CD8-positive, alpha-beta memory T cell (primary cell): ENCODE measurements at places on chromosomes 12 and 14. TPM values are rescaled to one million over a fixed set of nuclear protein-coding genes. Genes with fewer than 3 reads are reported as not detected.

Gene FKBP11
- total RNA-seq, result 103 TPM

Gene TSPAN8
- not detected for total RNA-seq

DNA sequence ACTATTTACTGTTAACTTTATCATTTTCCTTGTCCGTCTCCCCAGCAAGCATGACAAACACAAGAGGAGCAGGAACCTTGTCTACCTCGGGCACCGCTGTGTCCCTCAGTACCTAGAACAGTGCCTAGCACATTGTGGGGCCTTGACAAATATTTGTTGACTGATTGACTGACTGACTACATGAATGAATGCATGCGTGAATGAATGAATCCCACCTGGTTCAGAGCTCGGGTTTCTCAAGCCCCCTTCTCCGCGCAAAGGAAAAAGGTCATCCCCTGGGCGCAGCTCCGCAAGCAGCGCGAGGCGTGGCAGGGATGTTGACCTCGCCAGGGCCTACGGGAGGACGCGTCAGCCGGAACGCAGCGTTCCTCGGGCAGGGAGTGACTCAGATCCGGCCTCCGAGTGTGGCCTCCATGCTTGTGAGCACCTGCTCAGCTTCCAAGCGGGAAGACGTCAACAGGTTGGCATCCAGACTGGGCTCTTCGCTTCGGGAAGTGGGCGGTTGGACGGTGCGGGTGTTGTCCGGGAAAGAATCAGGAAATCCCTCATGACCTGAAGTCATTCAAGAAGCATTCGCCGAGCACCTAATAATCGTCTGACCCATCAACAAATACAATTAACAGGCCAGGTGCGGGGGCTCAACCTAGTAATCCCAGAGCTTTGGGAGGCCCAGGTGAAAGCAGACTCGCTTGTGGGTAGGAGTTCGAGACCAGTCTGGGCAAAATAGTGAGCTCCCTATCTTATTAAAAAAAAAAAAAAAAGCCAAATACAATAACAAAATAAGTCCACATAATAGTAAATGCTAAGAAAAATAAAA, 13.9 kb upstream of the UBC start:
- no peak for DNase-seq

Gene ST8SIA1
- total RNA-seq, result 10.2 TPM

GRCh38 chr14:59969319-59969718, 49.4 kb downstream of the LRRC9 start:
- no peak for DNase-seq

Gene KRT2
- total RNA-seq, result not detected

DNA sequence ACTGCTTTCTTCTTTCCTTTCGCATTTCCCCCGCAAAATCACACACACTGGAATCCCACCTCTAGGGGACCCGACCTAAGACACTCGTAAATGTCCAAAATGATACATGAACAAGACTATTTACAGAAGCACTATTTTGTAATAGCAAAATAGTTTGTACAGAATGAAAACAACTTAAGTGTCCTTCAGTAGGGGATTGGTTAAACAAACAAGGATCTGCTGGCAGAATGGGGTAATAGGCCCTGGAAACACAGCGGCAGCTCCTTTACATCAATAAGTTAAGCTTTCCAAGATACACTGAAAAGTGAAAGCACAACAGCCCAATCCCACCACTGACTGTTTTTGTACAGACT, 48.8 kb downstream of the LTBP2 start:
- DNase-seq, result no peak

DNA sequence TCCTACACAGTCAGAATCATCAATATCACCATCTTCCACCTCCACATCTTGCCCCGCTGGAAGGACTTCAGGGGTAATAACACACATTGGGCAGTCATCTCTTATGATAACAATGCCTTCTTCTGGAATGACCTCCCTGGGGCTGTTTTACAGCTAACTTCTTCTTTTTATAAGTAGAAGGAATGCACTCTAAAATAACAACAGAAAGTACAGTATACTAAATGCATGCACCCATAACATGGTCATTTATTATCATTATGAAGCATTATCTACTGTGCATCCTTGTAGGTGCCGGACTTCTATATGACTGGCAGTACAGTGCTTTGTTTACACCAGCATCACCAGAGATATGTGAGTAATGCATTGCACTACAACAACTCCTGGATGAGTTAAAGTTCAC, 19.0 kb upstream of the NUAK1 start:
- no peak for DNase-seq

GRCh38 chr14:34614638-34615037, 15.3 kb downstream of the SNX6 start:
- DNase-seq, result no peak

Gene ATF1
- 54.0 TPM for total RNA-seq

DNA sequence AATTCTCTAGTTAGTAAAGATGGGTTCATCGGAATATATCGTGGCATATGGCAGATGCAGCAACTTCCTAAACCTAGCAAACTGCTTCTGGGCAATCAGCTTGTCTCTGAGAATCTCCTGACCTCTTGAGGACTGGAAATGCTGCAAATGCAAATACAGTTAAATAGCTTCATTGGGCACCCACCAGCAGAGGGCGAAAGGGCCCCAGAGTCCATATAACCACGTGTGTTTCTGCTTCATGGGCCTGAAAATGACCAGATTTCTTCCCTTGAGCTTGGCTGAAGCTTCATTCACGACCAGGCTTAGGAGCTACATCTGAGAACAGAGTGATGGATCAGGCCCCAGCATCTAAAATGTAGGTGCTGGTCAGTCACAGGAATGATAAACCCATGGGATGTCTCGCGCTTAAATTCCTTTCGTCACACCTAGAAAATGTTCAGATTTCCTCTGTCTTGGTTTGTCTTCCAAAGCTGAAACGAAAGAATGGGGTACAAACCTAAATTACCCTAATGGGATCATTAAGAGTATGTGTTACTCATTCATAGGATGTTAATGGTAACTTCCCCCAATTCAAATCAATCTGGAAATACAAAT, 1482.5 kb upstream of the TMEM132C start:
- DNase-seq, result peak; percentile 10

DNA sequence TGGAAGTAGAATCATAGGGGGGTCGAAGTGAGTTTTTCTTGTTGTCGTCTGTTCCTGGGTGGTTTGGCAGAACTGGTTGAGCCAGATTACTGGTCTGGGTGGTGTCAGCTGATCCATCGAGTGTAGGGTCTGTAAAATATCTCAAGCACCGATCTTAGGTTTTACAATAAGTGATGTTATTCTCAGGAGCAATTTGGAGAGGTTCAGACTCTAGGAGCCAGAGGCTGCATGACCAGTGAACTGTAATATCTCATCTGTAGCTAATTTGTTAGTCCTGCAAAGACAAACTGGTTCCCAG, 9.7 kb upstream of the SERPINA1 start:
- DNase-seq, result no peak

DNA sequence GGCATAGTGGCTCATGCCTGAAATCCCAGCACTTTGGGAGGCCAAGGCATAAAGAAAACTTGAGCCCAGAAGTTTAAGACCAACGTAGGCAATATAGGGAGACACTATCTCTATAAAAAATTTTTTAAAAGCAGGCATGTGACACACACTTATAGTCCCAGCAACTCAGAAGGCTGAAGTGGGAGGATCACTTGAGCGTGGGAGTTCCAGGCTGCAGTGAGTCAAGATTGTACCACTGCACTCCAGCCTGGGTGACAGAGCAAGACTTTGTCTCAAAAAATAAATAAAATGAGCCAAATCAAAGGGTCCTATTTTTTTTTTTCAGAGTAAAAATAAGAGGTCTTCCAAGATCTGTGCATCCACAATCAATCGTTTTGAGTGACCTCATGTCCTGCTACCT, 237.6 kb downstream of the SLC16A7 start:
- no peak for DNase-seq

DNA sequence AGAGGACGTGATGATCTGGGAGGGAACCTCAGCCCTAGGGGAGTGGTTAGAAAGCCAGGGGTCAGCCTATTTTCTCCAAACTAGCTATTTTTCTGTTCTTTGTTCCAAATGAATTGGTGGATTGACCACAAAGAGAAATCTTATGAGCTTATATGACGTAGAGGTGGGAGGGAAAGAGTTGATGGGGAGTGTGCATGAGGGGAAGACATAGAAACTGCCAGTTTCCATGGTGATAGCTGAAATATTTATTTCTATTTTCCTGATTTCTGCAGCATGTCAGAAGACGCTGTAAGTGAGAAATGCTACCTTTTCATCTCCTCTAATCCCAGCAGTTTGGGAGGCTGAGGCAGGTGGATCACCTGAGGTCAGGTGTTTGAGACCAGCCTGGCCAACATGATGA, 51.4 kb upstream of the CISTR start:
- no peak for DNase-seq

DNA sequence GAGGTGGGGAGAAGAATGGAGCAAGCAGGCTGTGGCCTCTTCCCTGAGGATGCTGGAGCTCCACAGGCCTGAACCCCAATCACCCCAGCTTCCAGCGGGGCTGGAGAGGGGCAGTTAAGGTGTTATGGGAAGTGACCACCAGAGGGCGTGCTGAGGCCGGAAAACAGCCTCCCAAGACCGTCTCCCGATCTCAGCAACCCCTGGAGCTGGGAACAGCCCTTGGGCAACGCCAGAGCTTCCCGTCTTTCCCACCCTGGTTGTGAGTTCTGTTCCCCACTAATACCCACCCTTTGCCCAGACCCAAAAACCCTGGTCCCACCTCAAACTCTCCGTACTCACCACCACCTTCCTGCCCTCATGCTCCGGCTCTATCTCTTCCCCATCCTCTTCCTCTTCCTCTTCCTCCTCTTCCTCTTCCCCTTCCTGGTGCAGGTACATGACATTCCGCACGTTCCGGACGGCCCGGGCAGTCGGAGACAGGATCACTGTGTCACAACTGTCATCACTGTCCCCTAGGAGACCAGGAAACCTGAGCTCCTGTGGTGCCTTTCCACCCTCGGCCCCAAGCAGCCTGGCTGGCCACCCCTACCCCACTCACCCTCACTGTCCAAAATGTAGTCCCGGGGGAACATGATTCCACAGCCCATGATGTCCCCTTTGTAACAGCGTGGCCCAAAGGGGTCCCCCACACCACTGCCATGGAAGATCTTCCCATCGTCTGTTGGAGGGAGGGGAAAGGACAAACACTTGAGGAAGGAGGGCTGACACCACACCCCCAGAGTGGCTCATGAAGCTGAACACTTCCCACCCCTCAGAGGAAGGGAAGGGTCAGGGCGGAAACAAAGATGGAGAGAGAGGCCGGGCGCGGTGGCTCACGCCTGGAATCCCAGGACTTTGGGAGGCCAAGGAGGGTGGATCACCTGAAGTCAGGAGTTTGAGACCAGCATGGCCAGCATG, 12.9 kb downstream of the SPRYD3 start:
- DNase-seq, result peak; percentile 61

GRCh38 chr14:96622926-96623325, 120.7 kb downstream of the PAPOLA start:
- no peak for DNase-seq

DNA sequence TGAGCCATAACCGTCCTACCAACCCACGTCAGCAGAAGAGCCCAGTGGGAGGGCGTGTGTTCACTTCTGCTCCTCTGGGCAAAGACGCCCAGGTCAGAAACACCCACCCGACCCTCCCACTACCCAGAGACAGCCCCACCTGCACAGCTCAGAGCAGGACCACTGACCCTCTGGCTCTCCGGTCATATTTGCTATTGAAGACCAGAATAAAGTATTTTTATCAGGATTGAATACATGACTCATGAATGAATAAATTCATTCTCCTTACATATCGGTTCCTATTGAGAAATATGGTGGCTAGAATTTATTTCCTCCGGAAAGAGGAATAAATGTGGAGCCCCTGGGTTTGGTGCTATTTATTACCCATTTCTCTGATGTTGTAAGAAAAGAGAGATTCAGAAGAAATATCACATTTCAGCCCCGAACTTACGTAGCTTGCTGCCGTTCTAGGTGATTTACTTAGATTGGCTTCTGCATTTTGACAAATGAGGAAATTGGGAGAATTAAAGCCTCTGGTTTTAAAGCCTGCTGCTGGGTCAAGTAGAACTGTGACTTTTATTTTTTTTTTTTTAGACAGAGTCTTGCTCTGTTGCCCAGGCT, 36.4 kb upstream of the P2RX7 start:
- DNase-seq, result no peak

GRCh38 chr12:131032082-131032750, 78.5 kb downstream of the ADGRD1 start:
- DNase-seq, result no peak

DNA sequence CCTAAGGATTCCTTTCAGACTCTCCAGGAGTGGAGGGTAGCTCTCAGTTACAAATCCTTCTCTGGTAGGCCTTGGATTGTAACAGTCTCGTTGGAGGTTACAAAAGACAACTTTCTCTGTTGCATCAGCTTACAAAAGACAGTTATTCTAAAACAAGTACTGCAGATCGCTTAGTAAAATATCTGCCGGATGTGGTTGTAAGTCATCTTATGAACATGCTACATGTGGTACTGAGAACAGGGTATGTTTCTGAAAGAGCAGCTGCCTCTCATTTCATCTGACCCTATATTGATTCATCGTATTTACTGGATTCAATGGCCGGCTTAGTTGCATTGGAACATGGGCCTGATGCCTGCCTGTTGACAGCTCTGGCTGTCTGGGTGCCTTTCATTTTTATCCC, 157.4 kb downstream of the PTCSC3 start:
- no peak for DNase-seq

Gene B4GALNT1
- 4.1 TPM for total RNA-seq

- DNase-seq, result no peak
Measured at GRCh38 chr14:77220246-77221017, 38.8 kb downstream of the TMEM63C start.

Gene OTX2
- not detected for total RNA-seq

- no peak for DNase-seq
Measured at GRCh38 chr12:20314328-20314727, 54.0 kb upstream of the PDE3A start.

- no peak for DNase-seq
Measured at GRCh38 chr12:12997156-12997555, 2.9 kb downstream of the HEBP1 start.

GRCh38 chr14:60134702-60135101, 30.5 kb downstream of the DHRS7 start:
- no peak for DNase-seq

DNA sequence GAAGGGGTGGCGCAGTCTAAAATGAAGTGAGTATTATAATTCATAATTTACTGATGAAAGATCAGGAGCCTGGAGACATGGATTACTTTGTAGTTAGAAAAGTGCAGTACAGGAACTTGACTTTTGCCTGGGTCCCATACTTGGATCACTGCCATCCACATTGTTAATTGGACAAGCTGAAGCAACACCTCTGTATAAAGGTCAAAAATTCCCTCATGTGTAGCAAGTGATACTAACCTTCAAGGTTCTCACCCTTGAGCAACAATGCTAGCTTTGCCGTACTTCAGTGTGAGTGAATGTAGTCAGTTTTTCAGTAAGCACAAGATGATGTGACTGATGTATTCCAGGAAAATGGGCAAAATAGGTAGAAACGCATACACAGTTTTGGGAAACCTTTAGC, 44.6 kb upstream of the PLBD1 start:
- DNase-seq, result no peak

GRCh38 chr12:9273276-9273675, 65.1 kb upstream of the PZP start:
- DNase-seq, result no peak

Gene SSPN
- not detected for total RNA-seq

Gene OR4K17
- total RNA-seq, result not detected
